Activated T-helper 9 cell treated with anti-CD3 and anti-CD28 coated beads, Interleukin-2, amount 50 U/mL, for 16 hours (primary cell): ENCODE measurements at places on chromosomes 6 and 20.

DNA sequence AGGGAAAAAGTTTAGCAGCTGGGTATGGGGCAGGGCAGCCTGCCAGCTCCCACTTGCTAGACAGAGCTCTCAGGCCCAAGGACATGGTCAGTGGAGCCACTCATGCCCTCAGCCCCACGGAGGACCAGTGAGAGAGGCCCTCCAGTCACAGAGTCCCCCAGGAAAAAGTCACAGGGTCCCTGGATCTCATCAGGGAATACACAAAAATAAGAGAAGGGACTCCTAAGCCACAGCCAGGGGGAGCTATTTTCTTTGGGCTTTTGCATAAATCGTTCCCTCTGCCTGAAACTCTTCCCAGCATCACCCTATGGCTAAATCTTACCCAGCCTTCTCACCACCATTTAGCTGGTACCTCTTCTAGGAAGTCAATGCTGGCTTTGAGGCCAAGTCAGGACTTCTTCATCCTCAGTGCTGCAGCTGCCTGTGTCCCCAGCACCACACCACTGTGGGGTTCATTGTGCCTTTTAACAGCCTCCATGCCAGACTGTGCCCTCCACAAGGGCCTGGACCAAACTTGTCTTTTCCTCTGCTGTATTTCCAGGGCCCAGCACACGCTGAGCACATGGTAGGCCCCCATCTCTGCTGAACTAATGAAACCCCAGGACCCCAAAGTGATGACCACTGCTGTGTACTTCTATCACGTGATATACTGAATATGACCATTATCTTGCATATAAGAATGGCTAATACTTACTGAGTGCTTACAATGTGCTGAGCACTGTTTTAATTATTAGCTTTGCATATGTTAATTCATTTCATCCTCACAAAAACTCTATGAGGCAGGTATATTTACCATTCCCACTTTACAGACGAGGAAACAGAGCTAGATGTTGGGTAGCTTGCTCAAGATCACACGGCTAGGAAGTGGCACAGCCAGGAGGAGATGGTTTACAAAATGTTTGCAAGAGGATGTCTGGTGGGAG lies 2.0 kb downstream of the ZNF335 start:
- no peak for DNase-seq

DNA sequence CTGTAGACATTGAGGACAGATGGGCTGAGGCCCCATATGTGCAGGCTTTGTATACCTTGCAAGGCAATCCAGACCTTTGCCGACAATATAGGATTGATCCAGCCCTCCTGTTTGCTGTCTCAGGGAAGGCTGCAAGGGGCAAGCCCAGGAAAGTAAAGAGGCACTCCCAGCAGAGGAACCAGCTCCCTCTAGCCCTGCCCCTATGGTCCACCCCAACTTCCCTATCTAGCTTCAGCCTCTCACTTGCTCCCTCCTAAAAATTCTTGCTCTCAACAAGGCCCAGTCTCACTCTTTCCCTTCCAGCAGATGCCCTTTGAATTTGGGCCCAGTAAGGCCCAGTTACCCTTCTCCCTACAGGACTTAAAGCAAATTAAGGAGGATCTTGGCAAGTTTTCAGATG lies 92.6 kb downstream of the JARID2 start:
- DNase-seq = no peak

- no peak for DNase-seq
Observed at GRCh38 chr6:137224799-137225198, 5.6 kb upstream of the IFNGR1 start.

DNA sequence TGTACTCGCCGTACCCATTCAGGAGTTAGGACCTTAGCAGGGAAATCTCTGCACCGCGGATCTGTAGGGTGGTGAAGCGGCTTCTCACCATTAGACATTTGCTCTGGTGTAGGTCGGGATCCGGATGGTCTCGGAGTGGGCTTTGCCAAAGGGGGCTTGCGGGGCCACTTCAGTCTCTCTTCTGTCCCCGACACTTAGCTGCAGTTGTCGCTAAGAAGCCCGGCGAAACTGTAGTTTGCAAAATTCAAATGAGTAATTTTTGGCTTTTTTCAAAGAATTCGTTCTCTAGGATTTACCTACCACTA lies 433 bp downstream of the QRSL1 start:
- no peak for DNase-seq

GRCh38 chr20:3788685-3789155 lies 2.2 kb upstream of the CENPB start:
- no peak for DNase-seq

DNA sequence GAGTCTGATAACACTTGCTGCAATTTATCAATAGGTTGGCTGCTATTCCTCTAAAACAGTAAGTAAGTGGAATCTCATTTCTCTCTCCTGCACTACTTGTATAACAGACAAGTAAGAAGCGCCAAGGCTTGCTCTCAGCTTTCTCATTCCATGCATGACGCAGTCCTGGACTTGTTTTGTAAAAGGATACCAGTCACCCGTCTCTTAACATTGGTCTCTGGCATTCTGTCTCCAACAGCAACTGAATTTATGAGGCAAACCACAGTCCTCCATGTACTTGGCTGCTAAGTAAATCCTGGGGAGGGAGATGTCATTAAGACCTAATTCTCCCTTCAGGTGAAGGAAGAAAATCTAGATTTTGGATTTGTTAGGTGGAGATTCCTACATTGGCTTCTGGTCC lies 115.4 kb downstream of the OPN5 start:
- no peak for DNase-seq

GRCh38 chr6:109360791-109361190 lies 21.5 kb downstream of the CD164 start:
- no peak for DNase-seq
